Progenitor cell of endocrine pancreas (in vitro differentiated cells): ENCODE measurements at places on chromosomes 4 and X. TPM values are rescaled to one million over a fixed set of nuclear protein-coding genes. Genes with fewer than 3 reads are reported as not detected.

Gene RNF113A
- 11.3 and 11.8 TPM in 2 replicates for total RNA-seq

Gene KIF4A
- total RNA-seq: 17.0 and 18.0 TPM in 2 replicates

Gene RIBC1
- 3.2 and 3.4 TPM in 2 replicates for total RNA-seq

GRCh38 chr4:82697561-82697960, 101.0 kb downstream of the SCD5 start:
- DNase-seq: no peak

DNA sequence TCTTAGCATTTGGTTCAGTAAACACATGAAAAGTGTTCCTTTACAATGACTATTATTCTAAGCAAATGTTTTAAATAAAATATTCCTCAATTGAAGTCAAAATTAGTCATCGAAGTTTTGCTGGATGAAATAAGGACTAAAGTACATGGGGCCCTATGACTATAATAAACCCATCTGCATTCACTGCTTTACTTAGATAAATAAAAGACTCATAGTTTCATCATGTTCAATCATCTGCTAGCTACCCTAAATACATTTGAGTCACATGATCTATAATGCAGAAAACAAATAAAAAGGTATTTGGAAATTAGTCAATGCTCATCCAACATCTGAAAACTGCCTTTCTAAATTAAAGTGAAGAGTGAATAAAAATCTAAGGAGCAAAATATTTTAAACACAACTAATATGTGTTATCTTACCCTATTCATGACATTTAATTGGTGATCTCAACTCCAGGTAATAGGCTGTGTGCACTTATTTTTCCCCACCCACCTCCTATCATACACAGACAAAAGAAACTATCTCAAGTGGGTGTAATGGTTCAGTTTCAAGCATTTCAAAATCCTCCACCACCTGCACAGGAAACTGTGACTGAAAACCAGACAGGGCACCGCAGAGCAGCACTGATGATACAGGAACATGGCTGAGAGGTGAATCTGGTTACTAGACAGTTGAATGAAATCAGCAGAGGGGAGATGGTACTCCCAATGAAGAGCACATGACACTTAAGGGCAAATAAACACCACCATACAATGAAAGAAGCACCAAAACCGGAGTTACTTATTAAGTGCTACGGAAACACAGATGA, 78.6 kb downstream of the CAMK2D start:
- DNase-seq: no peak

DNA sequence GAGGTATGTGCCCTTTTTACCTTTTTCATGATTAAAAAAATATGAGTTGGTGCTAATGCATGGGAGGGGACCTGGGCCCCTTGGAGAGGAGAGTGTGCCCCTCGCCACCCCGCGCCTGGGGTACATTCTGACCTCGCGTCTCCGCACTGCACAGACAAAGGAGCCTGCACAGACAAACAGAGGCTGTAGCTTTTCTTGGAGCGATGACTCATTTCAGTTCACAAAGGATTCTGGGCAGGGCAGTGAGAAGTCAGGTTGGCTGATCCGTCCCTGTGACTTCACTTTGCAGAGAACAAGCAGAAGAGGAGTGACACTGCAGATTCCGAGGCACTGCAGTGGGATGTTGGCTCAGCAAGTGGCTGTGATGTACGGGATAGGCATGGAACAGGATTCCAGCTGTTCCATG, 82.9 kb downstream of the STOX2 start:
- DNase-seq: no peak

Gene TEX11
- 6.5 and 7.2 TPM in 2 replicates for total RNA-seq

DNA sequence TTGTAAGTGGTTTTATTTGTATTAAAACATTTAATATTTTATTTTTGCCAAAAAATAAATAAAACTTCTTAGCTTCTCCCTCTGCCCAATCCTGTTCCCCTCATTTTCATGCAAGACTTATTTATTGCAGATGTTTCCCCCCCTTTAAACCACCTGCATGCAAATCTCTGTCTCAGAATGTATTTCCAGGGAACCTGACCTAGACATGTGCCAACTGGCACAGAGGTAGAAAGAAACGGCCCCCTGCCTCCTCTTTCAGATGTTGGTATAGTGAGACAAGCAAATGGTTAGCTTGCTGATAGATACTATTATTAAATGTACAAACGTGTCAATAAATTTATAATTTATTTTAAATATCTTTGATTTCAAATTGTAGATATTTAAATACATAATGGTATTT, 47.1 kb downstream of the KLF3 start:
- DNase-seq: no peak

Gene FBXW7
- total RNA-seq: 49.3 and 52.1 TPM in 2 replicates
